CD4-positive, alpha-beta memory T cell (primary cell): ENCODE measurements at places on chromosomes 7 and 10. TPM values are rescaled to one million over a fixed set of nuclear protein-coding genes. Genes with fewer than 3 reads are reported as not detected.

DNA sequence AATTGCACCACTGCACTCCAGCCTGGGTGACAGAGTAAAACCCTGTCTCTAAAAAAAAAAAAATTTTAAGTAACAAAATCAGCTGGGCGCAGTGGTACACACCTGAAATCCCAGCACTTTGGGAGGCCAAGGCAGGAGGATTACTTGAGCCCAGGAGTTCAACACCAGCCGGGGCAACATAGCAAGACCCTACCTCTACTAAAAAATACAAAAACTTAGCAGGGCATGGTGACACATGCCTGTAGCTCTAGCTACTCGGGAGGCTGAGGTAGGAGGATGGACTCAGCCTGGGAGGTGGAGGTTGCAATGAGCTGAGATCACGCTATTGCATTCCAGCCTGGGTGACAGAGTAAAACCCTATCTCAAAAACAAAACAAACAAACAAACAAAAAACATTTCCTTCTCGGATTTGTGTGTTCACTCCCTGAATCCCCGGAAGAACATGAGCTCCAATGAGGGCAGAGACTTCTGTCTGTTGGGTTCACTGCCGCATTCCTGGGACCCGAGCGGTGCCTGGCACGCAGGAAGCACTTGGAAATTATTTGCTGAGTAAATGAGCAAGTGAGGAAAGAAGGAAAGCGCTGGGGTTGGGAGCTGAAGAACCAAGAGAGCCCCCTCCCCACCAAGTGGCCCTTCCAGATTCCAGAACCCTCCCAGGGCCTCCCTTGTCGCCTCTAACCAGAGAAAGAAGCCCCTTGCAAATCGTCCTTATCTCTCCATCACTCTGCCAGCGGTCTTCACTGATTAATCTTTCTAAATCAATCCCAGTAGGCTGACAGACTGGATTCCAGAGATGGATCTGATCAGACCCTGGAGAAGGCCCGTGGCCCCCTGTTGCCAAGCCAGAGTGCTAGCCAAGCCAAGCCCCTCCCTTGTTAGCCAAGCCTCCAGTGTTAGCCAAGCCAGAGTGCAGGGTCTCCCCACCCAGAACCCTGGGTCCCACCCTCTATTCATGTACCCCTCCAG lies 6.2 kb downstream of the TNRC18 start:
- H3K27ac ChIP-seq: no peak overlapping the region
- no peak for DNase-seq
- H3K4me1 ChIP-seq: peaks cover 41% of the 10 kb centered on the region
- no peak overlapping the region for H3K4me3 ChIP-seq
- no peaks in the 10 kb centered on the region for H3K36me3 ChIP-seq

DNA sequence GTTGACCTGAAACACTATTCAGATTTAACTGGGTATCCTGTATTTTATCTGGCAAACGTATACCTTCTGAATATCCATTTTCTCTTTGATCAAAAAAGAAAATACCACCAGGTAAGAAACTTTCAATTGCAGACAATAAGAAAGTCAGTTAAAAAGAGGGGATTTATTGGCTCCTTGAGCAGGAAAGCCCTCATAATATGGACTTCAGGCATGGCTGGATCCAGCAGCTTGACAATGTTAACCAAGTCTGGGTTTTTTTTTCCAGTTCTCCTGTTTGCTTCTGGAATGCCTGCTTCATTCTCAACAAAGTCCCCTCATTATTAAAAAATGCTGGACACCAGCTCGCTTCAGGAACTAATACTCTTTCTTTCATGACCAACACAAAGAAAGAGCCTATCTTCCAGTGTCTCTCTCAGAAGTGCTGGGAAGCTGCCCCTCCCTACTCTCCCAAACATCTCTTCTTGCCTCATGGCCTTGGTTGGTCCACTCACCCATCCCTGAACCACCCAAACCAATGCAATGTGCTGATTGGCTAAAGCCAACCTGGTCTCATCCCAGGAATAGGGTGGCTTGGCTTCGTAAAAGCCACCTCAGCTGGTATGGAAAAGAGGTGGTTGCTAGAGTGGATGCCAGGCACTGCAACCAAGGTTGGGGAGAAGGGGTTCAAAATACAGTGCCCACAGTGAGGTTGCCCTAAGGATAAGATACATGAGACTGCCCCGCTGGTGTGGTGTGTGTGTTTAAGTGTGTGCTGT lies 30.6 kb upstream of the WDFY4 start:
- H3K36me3 ChIP-seq: no peaks in the 10 kb centered on the region
- no peaks in the 10 kb centered on the region for H3K27me3 ChIP-seq
- peaks cover 12% of the 10 kb centered on the region for H3K4me1 ChIP-seq
- no peak overlapping the region for H3K4me3 ChIP-seq
- no peak overlapping the region for H3K27ac ChIP-seq

OR13A1 gene
- not detected for polyA plus RNA-seq

HTR5A gene
- polyA plus RNA-seq: not detected
